Transverse colon (tissue), 4 donors: ENCODE measurements at places on chromosomes 1 and 21. TPM values are rescaled to one million over a fixed set of nuclear protein-coding genes. Genes with fewer than 3 reads are reported as not detected.

The SAMSN1 gene
- total RNA-seq = 3.3 TPM

The FGGY gene
- 28.4 TPM for total RNA-seq

The IGSF5 gene
- total RNA-seq = not detected

The RIPPLY3 gene
- total RNA-seq = not detected

The WNT3A gene
- total RNA-seq = not detected

DNA sequence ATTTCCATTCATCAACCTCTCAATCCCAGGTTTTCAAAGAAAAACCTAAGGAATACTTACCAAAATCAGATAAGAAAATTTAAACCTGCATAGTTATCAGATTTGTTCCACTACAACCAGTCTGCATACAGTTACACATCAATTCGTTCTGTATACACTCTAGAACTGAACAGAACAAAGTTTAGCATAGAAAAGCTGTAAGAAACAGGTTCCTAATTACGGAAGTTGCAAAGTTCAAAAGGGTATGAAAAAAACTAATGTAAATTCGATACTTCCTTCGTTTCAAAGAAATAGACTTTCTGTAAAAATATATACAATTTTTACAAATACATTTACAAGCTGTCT, 3.1 kb downstream of the MCL1 start:
- DNase-seq = no peak

GRCh38 chr1:205046870-205047269, 3.9 kb downstream of the CNTN2 start:
- DNase-seq = no peak

- DNase-seq = no peak
These were observed 167.4 kb downstream of the HHAT start for GRCh38 chr1:210496063-210496462.

DNA sequence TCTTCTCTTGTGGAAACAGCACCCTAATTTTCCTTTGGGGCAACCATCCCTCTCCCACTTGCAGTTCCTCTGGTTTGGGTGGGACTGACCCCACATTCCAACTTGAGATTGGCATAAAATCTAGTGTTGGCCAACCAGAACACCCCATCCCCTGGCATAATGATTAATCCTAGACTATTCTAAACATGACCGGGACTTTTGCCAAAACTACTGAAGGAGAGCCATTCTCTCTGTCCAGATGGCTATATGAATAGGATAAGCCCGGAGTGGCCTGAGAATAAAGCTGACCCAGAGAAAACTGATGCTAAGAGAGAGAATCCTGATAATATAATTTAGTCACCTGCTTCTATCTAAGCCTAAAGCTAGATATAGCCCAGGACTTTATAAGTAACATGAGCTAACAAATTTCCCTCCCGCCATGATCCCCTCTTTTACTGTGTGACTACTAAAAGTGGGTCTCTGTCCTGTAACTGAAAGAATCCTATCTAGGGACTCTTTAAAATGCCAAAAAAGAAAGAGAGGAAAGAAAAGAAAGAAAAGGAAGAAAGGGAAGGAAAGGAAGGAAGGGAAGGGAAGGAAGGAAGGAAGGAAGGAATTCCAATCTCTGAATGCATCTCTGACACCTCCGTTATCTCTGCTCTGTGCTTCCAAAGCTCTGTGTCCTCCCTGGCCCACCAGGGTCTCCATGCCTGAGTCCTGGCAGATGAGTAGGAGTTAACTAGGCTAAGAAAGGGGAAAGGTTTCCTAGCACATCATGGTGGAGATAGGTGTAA, 28.0 kb upstream of the NRDC start:
- DNase-seq = no peak

DNA sequence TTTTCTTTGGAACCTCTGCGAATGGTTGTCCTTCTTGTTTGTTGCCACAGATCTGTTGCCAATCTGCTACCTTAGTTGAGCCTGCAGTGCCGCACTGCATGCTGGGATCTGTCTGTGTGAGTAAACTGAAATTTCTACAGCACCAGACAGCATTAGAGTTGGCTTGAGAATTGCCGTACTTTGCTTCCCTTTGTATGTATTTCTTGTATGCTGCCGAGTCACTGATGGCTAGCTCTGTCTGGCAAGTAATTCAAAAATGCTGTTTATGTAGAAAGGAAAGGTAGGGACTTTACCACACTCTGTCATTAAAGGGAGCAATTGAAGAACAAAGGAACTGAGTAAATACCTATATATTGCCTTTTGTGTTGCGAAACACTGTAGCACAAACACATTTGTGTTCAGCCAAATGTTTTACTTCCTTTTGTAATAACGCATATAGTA, 857.4 kb downstream of the USP25 start:
- DNase-seq = peak; percentile 60

- no peak for DNase-seq
These were observed 199.6 kb downstream of the TRABD2B start for GRCh38 chr1:47797575-47797974.

GRCh38 chr1:234933475-234933874, 195.2 kb downstream of the TOMM20 start:
- DNase-seq = no peak
